Activated T-cell treated with anti-CD3 and anti-CD28 coated beads, Interleukin-2, amount 50 U/mL, for 72 hours (primary cell): ENCODE measurements at places on chromosomes 5 and 9. TPM values are rescaled to one million over a fixed set of nuclear protein-coding genes. Genes with fewer than 3 reads are reported as not detected.

SAXO1 gene
- total RNA-seq, result not detected

LMX1B gene
- not detected for total RNA-seq

MUSK gene
- not detected for total RNA-seq

VCAN gene
- 0.51 TPM for total RNA-seq
